Activated T-helper 2 cell treated with anti-CD3 and anti-CD28 coated beads, Interferon-gamma antibody, Interleukin-2, Interleukin-4, amounts not matched to agents 10 μg/mL and 5 μg/mL and 100 μg/mL, durations not matched to agents 14 hours and 24 hours and 36 hours (primary cell): ENCODE measurements at places on chromosomes 1 and 21.

DNA sequence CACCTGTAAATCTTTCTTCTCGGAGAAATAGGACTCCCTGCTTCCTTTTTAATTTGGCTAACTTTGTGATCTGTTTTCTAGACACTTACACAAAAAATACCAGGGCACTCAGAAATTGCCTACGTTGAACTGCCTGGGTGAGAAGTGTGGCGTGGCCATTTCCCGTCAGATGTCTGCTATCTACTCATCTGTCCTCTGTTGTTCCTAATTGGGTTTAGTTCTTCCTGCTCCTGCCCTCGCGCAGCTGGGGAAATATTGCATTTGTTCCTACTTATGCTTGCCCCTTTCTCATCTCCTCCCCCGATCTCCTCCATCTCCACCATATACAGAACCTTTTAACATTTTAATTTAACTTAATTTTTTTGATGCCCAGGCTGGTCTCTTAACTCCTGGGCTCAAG is 55.1 kb downstream of the CD58 start:
- no peak for DNase-seq

GRCh38 chr1:152388889-152389288 is 25.2 kb downstream of the CRNN start:
- no peak for DNase-seq

DNA sequence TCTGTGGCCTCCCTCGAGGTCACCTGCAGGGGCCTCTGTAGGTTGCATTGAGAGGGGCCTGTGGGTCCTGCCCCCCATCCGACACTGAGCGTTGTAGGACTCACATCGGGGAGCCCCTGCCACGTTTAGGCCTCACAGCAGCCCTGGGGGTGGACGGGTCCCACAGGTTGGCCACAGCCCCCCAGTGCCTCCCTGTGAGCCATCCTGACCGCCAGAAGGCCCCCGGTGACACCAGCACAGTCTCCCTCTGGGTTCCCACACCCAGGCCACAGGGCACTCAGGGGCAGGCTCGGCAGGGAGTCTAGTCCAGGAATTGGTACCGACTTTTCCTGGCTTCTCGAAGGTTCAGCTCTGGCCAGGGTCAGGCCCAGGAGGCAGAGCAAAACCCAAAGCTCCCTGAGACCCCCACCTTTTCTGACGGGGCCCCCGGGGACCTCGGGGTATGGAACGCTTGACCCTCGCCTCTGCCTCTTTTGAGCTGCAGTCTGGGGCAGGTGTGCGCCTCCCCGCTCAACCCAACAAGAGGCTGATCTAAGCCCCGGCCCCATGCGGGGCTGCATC is 13.9 kb upstream of the POFUT2 start:
- DNase-seq, result no peak

- DNase-seq, result no peak
These were observed 170.9 kb downstream of the LRRC7 start for GRCh38 chr1:69738458-69739250.

DNA sequence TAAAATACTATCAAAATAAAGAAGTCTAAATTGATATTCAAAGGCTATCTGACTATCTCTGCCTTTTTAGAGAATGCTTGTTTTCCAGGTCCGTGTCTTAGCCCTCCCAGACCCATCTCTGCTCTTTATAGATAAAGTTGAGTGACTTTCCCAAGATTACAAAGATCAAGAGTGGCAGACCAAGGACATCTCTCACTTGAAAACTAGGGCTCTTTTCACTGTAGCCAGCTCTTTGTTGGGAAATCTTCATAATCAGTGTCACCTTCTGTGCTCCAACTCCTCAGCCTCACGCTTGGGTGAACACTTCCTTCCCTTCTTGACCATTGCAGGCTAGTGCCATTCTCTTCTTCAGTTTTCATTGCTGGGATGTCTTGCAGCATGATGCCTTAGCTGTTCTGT is 211.1 kb downstream of the PBX1 start:
- no peak for DNase-seq

- no peak for DNase-seq
These were observed 76.4 kb upstream of the SLC45A1 start for GRCh38 chr1:8241417-8242014.

DNA sequence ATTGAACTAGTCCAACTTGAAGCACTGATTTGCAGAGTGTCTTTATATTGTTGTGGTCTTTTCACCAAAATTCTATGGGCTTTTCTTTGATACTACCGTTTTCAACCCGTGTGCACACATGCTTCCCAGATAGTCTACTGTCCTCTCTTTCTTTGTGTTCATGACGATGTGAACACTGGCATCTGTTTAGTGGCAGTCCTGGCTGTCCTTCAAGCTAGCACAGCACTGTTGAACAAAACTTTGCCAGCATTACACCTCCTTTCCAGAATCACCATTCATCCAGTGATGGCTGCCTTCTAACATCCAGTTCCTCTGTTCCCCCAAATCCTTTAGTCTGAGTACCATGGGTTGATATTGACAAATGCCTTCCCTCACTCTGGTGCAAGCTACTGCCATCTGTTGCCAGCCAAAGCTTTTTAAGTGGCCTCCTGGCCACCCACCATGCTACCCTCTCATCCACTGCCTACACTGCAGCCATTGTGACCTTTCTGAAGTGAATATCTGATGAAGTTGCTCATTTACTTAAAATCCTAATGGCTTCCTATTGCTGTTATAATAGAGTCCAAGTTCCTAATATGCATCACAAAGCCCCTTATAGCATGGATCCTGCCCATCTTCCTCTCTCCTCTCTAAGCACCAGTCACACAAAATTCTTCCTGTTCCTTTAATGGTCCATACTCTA is 94.3 kb downstream of the NIBAN1 start:
- DNase-seq, result no peak

DNA sequence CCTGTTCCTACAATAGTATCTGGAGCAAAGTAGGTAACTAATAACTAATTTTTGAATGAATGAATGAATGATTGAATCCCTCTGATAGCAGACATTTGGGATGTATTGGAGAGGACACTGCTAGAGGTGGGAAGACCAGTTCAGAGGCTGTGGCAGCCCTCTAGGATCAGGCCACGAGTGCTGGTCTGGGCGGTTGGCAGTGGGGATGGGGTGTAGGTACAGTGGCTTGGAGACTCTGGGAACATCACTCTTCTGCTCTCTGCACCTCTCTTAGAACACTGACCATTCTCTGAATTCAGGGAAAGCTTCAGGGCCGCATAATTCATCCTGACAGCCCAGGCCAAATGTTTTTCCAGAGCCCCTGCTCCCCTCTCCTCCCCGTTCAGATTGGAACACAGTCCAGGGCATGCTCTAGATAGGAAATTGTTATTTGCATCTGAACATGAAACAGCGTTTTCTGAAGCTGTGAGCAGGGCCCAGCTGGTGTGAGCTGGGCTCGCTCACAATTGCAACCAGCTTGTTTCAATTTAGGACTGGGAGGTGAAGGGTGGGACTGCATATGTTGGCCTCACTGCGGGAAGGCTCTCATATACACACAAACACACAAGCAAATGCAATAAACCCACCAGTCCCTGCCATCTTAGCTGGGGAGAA is 253.1 kb upstream of the USP24 start:
- DNase-seq, result no peak

DNA sequence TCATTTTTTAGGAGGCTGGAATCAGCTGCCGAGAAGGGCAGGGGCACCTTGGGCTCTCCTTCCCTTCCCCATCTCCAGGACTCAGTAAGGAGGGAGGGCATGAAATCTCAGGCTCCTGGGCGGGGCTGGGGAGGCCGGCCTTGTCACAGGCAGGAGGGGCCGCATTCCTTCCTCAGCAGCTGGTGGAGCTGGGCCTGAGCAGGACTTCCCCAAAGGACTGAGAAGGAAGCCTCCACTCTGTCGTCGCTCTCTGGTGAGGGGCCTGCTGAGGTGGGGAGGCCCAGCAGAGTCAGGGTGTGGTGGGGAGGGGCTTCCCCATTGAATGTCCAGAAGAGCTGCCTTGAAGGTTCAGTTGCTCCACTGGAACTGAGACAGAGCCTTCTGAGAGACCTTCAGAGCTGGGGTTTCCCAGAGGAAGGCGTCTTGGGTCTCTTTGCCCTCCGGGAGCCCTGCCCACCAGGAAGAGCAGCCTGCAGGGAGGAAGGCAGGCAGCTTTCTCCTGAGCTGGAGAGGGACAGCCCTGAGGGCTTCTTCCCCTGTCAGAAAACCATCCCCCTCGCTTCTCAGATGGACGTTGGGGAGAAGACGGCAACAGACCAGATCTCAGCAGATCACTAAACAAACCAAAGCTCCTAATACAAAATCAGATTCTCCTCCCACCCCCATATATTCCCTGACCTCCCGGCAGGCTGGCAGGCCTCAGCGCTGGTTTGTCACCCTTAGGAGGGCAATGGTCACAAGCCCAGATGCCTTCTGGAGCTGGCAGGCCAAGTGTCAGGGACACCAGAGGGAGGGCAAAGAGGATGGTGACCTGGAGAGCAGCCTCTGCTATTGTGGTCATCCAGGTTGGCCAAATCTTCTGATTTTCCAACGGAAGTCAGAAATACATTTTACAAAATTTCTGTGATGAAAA is 10.7 kb downstream of the KCNA10 start:
- no peak for DNase-seq

DNA sequence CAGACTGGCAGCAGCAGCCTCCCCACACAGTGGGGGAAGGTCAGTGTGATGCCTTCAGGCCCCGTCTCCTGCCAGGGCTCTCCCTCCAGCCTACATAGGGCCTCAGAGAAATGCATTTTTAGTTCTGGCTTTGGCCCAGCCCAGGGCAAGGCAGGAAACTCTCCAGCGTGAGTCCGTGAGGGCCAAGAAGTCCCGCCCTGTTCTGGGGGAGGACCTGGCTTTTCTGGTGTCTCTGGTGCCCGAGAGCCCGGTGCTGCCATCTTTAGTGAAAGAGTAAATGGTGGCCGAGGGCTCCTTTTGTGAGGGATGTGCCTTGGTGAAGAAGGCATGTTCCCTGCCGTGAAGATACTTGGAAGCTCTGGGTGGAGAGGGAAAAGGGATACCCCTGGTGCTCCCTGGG is 14.8 kb upstream of the DIP2A start:
- no peak for DNase-seq

DNA sequence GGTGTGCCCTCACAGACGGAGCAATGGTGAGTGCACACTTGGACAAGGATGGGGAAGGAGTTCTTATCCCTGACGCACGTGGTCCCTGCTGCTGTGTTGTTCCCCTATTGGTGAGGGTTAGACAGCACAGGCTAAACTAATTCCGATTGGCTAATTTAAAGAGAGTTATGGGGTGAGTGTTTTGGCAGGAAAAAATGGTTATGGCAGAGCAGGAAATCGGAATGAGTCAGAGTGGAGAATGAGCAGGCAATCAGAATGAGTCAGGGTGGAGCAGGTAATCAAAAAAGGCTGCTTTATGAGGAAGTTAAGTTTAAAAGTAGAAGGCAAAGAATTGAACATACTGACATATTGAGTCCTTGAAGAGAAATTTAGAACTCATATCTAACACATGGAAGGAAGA is 100.5 kb downstream of the NGF start:
- no peak for DNase-seq

- DNase-seq, result no peak
These were observed 22.8 kb upstream of the CD2 start for GRCh38 chr1:116731439-116731838.

DNA sequence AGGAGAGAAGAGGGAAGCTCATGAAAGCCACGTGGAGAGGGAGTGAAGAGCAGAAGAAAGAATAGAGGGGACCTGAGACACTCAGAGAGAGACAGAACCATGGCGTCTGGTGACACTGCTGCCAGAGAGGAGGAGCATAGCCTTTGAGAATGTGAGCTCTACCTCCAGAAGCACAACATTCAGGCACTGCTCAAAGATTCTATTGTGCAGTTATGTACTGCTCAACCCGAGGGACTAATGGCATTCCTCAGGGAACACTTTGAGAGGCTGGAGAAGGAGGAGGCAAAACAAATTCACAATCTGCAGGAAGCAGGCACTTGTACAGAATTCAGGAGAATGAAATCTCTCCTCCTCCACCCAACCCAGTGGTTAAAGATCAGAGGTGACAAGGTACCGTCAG is 45.1 kb downstream of the BTBD8 start:
- DNase-seq, result no peak

DNA sequence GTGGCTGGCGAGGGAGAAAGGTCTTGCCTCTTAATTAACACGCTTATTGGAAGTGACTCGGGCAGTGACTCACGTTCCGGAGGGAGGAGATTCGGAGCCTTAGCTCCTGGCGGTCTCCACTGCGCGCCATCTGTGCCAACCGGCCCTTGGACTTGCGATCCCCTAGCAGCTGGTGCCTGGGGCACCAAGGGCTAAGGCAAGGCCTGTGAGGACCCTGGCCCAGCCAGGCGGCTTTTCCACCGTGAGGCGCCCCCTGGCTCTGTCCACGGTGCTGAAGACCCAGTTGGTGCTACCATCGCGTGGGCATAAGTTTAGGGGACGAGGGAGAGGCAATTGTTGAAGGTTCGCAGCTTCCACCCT is 1.3 kb upstream of the SYT6 start:
- DNase-seq, result no peak

GRCh38 chr21:35561116-35561515 is 499.2 kb downstream of the SETD4 start:
- no peak for DNase-seq

GRCh38 chr1:33893147-33893830 is 29.4 kb downstream of the HMGB4 start:
- no peak for DNase-seq

DNA sequence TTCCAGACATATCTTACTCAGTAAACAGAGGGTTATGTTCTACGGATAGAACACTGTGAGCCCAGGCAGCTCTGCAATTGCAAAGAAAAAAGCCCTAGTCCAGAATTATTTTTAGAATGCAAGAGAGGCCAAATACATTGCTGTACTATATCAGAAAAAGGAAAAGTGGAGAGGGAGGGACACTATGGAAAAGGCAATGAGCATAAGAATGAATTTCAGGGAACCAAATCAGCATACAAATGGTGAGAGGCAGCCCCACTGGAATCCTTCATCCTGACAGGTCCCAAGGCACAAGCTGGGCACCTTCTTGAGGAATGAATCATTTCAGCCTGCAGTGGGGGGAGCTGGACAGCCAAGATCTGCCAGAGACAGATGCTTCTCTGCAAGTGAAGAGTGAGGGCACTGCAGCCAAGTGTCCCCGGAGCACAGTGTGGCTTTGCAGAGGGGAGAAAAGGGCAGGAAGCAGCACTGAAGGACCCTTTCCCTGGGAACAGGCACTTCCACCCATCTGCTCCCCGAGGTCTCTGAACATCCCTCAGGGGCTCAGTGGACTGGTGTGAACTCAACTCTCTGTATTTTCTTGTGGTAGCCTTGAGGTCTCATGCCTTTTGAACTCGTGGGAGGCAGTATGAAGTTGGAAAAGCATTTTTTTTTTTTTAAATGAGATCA is 115.6 kb downstream of the XCL2 start:
- DNase-seq, result no peak

- DNase-seq, result no peak
These were observed 27.7 kb upstream of the SPOCD1 start for GRCh38 chr1:31843506-31843905.
